Omental fat pad (tissue), 4 donors: ENCODE measurements at places on chromosomes 3 and 15.

- no peak for DNase-seq
Measured at GRCh38 chr3:5019411-5020241, 40.4 kb downstream of the BHLHE40 start.

- no peak for DNase-seq
Measured at GRCh38 chr3:110932567-110932966, 139.0 kb upstream of the NECTIN3 start.

DNA sequence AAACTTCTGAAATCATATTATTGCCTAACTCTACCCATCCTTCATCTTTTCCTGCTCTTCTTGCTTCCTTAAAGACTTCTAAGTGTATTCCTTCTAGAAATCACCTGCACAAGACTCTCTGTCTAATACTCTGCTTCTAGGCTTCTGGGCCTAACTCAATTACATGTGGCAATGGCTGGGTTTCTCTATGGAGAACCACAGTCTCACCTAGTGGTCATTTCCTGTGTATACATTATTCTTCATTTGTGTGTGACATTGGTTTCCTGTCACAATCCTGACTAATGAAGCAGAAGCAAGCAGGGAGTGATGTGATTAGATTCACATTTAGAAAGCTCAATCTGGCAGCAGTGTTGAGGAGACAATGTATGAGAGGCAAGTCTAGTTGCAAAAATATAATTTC is 16.9 kb upstream of the CLDN1 start:
- DNase-seq = no peak

- DNase-seq = no peak
Measured at GRCh38 chr3:72068621-72069020, 283.7 kb upstream of the PROK2 start.

GRCh38 chr15:34890424-34890823 is 79.1 kb downstream of the AQR start:
- no peak for DNase-seq

DNA sequence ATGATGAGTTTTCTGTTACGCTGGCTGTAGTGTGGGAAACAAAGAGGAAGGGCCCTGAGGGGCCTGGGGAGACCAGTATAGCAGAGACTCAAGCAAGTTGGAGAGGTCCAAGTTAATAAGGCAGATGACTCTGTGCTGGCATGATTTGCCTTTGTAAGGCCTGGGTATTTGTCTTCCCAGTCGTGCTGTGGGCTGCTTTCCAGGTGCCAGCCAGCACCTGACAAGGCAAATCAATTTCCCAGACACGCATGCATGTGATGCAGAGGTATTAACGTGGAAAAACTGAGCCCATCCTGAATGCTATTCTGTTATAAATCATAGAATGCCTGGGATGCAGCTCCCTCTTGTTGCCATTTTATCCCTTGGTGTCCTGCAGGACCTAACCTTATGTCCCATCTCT is 175.6 kb downstream of the MFSD1 start:
- no peak for DNase-seq

DNA sequence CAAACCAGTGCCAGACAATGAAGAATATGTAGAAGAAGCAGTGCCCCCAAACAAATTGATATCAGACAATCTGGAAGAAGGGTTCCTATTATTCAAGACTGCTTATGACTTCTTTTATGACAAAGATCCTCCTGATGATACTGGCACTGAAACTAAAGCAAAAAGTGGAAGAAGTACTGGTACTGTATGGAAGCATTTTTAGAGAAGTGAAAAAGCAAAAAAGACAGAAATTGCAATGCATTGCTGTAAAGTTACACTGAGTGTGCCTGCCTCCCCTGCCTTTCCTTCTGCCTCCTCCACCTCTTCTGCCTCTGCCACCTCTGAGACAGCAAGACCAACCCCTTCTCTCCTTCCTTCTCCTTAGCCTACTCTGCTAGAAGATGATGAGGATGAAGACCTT is 167.6 kb downstream of the PLCL2 start:
- no peak for DNase-seq

- no peak for DNase-seq
Measured at GRCh38 chr3:38314764-38315487, 31.7 kb upstream of the XYLB start.

- no peak for DNase-seq
Measured at GRCh38 chr15:85986116-85986515, 93.6 kb upstream of the AGBL1 start.

DNA sequence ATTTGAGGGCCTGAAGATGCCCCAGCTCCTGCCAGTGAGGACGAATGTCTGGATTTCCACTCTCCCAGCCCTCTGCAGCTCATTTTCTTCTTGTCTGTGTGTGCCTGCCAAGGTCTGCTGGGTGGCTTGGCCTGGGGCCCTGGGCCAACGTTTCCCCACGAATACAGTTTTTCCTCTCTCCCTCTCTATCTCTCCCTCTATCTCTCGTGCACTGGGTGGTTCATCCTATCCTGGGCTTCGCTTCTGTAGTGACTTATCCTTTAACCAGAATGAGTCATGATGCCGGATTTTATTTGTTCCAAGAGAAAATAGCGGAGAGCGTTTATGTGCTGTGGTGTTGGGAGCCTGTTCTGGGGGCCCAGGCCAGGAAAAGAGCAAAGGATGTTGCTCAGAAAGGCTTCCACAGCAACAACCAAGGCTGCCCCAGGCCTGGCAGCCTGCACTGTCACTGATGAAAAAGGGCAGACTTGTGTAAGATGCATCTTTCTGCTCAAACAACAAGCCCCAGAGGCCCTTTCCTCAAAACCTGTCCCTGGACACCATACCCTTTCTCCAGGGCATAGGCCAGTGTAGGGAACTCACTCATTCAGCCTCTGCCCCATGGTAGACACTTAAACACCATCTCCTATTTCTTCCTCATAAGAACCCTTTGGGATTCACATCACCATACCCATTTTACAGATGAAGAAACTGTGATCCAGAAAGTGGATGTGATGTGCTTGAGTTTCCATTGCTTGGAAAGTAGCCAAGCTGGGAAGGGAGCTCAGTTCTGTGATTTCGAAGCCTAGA is 47.3 kb downstream of the ITGA11 start:
- DNase-seq = no peak

DNA sequence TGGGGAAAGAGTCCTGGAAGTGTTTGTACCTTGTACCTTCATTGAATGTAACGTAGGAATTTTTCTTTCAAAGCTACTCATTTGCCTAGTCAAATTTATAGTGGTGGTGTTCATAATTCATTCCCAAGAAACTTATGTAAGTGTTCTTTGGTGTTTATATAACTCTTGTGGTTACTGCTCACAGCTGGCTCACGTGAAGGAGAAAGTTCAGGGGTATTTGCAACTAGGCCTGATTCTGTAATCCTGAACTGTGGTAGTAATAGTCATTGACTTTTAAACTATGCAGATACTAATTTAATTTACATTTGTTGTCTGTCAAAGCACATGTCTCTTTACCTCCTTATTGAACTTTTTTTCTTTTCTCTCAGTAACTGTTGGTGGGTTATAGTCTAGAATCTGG is 50.5 kb upstream of the TEX264 start:
- no peak for DNase-seq

- no peak for DNase-seq
Measured at GRCh38 chr3:139355891-139356290, 12.1 kb downstream of the MRPS22 start.

- no peak for DNase-seq
Measured at GRCh38 chr15:92159906-92160841, 233.5 kb upstream of the ST8SIA2 start.

- DNase-seq = no peak
Measured at GRCh38 chr3:21524133-21524532, 226.9 kb downstream of the ZNF385D start.

- no peak for DNase-seq
Measured at GRCh38 chr3:175951047-175951694, 1092.0 kb downstream of the NAALADL2 start.

GRCh38 chr3:80682235-80682634 is 914.4 kb upstream of the ROBO1 start:
- DNase-seq = no peak

DNA sequence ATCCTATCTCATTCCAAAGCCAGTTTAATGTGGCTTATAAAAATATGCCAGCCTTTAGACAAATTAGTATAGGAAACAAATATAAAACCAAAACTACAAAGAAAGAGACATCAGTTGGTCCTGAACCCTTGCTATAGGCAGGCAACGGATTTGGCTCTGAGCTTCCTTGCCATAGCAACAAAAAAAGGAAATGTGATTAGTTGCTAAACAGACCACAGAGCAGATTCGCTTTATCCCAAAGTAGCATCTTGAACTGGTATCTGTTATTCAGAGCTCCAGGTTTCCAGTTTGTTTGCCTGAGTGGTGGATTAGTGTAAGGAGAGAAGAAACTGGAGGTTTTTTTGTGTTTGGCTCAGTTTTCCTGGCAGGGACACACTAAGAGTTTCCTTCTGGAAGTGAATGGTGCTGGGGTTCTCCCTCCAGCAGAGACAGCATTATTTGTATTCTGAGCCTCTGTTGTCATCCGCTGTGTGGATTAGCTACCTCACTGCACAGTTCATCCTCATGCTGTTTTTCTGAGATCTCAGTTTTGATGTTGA is 44.1 kb downstream of the CHST2 start:
- DNase-seq = no peak

GRCh38 chr3:47594792-47595191 is 16.1 kb upstream of the CSPG5 start:
- no peak for DNase-seq

DNA sequence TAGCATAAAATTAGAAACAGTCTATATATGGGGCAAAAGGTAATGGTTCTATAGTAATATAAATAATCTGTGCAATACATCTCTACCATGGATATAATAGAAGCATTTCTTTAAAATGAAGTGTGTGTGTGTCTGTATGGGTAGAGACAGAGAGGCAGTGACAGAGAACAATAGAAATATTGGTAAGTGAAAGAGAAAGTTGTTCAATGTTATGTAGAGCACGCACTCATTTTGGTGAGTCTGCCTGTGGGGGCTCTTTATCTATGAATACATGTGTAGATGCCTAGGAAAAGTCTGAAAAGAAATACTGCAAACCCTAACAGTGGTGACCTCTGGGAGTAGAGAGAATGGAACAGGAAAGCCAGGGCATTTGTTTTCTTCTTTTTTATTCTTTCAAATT is 182.6 kb downstream of the STAC start:
- DNase-seq = no peak

DNA sequence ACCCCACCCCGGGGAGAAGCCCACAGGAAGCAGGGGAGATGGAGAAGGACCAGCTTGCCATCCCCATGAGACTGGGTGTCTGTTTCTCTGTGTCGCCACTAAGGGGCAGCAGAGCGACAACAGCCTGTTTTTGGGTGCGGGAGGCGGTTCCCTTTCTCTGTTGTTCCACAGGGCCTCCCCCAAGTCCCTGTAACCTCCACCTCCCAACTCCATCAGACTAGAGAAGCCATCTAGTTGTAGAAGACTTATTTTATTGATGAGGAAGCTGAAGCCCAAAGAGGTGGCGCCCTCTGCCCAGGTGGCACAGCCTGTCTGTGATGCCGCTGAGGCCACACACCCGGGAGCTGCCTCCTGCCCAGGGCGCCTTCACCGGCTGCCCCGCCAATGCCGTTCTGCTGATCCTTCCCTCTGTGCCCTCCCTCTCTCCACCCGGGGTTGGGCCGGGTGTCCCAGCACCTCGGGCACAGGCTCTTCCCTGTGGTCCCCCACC is 3.9 kb upstream of the CCDC9B start:
- no peak for DNase-seq

DNA sequence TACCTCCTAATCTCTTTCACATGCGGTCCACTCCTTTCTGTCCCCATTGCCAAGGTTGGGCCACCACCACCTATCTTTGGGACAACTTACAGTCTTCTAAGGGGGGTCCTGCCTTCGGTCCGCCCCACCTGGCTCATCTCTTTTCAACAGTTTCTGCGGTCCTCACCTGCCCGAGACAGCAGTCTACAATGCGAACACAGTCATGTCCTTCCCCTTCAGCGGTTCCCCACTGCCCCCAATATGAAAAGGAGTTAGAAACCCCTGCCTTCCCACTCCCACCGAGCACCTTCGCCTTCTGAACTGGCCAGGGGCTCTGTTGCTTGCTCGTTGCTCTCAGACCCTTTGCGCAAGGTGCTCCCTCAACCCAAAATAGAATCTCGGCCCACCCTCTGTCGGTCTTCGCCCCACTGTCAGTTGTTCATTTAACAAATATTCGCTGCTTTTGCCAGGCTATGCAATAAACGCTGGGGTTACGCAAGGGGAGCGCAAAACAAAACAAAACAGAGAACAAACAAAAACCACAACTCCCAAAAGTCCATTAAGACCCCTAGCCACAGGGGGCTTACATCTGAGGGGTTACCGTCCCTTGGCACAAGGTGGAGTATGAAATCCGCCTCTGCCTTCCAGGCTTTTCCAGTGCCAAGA is 611 bp upstream of the FANCI start:
- DNase-seq = peak; percentile 33

DNA sequence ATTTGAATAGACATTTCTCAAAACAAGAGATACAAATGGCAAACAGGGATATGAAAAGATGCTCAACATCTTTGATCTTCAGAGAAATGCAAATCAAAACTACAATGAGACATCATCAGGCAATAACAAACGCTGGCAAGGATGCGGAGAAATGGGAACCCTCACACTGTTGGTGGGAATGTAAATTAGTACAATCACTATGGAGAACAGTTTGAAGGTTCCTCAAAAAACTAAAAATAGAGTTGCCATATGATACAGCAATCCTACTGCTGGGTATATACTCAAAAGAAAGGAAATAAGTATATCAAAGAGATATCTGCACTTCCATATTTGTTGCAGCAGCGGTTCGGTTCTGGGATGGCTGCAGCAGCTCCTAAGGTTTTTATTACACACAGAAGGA is 16.8 kb upstream of the LARS2 start:
- no peak for DNase-seq

GRCh38 chr15:83654379-83655236 is 685 bp downstream of the ADAMTSL3 start:
- no peak for DNase-seq

DNA sequence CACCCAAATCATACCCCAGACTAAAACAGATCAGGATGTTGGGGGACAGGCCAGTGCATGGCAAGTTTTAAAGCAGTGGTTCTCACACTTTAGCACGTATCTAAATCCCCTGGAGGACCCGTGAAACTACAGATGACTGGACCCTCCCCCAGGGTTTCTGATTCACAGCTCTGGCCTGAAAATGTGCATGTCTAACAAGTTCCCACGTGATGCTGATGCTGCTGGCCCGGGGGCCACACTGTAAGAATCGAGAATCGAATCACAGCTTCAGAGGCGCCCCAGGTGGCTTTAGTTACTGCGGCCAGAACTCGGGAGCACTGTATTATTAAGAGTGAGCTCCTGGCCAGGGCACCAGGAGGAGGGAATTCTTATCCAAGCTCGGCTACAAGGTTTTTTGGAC is 11.6 kb downstream of the ADAMTS17 start:
- no peak for DNase-seq

- DNase-seq = no peak
Measured at GRCh38 chr3:146026547-146026946, 134.4 kb downstream of the PLOD2 start.

- no peak for DNase-seq
Measured at GRCh38 chr15:64572856-64573255, 112.5 kb downstream of the ZNF609 start.

DNA sequence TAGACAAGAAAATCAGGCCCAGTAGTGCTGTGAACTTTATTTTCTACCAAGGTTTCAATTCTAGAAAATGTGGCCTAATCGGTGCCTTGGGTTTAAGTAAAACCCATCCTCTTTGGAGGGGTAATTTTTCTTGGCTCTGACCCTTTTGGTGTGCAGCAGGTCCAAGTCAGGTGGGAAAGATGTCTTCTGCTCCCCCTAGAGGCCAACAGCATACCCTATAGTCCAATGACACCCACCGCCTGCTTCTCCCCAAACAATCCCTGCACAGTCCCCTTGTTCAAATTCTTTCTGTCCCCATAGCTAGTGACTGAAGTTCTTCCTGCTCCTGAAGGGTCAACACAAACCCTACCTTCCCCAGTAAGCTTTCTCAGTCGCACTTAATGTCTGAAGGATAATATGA is 261.8 kb upstream of the GOLGA6L4 start:
- no peak for DNase-seq
